ENCODE measurements at places on chromosomes 3 and 15.

GRCh38 chr3:172189987-172190603 is 150.7 kb downstream of the FNDC3B start:
- no peak for DNase-seq

DNA sequence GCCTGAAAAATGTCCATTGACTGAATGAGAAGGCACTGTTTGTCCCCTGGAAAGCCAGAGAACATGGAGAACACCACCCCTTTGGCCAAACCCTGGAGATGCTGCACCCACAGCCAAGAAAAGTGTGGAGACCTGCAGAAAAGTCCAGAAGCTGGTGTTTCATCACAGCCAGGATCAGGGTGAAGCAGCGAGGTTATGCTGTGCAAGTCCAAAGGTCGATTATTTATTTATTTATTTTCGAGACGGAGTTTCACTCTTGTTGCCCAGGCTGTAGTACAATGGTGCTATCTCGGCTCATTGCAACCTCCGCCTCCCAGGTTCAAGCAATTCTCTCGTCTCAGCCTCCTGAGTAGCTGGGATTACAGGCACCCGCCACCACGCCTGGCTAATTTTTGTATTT is 5.5 kb upstream of the CTSH start:
- no peak for DNase-seq

DNA sequence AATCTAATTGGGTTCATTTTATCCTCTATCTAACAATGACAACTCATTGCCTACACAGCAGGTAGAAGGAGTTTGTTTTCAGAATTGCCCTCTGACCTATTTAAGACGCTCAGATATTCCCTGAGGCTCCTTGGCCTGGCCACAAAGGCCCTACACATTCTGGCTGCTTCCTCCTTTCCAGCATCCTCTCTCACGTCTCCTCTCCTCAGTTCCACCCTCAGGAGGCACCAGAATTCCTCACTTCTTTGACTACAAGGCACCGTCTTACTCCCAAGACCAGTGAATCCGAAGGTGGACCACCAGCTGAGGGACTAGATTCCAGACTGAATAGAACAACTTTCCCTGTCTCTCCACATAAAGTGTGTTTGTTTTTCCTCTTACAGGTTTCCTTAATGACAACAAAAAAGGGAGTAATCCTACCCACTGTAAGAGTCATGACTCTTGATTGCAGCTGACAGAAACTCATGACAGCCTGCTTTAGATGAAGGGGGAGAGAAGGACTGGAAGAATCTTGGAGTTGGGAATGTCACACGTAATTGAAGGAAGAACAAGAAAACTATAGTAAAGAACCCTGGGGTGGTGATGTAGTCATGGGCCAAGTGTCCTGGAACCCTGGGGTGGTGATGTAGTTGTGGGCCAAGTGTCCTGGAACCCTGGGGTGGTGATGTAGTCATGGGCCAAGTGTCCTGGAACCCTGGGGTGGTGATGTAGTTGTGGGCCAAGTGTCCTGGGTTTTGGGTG is 22.0 kb upstream of the MUC20 start:
- DNase-seq, result peak; percentile 89

- DNase-seq, result no peak
These were observed 3.0 kb downstream of the CCR9 start for GRCh38 chr3:45889337-45889736.

GRCh38 chr3:107942244-107942643 is 148.6 kb downstream of the CD47 start:
- no peak for DNase-seq

- DNase-seq, result no peak
These were observed 351.5 kb upstream of the TPM1 start for GRCh38 chr15:62691008-62691407.

- no peak for DNase-seq
These were observed 49.5 kb downstream of the CMC1 start for GRCh38 chr3:28290863-28291300.

- DNase-seq, result peak; percentile 67
These were observed at the start of gene SEMA3F for GRCh38 chr3:50154840-50155490. Gene SEMA3F (plus strand): TSS chr3:50155324. CDS start chr3:50159623, 4,299 bp downstream.

DNA sequence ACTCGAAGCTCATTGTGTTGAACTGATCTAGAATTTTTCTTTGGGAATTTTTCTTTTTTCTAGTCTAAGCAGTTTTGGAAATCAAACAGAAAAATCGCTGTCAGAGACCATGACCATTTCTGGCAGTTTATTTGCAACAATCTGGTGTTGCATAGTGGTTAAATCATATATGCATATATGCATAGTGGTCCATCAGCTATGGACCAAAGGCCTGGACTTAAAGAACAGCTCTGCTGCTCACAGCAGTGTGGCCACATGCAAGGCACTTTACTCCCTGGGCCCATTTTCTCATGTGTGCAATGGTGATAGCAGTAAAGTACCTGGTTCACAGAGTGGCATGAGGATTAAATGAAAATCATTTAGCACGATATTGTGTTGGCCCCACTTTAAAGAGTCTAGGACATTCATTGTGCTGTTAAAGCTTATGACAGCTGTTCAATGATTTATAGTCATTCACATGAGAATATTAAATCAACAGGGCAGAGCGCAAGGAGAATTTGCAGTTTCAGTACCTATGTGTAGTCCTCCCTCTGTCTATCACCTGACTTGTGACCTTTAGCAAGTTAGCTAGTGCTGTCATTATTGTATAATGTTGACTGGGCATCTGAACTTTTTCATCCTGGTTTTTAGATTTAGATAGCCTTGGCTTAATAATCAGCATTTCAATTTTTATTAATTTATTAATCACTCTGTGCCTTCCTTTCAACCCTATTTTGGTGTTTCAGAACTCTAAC is 46.4 kb downstream of the BLM start:
- no peak for DNase-seq

DNA sequence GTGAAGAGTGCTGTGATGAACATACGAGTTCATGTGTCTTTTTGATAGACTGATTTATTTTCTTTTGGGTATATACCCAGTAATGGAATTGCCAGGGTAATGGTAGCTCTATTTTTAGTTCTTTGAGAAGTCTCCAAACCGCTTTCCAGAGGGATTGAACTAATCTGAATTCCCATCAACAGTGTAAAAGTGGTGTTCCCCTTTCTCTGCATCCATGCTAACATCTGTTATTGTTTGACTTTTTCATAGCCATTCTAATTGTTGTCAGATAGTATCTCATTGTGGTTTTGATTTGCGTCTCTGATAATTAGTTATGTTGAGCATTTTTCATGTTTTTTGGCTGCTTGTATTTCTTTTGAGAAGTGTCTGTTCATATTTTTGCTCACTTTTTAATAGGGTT is 54.8 kb upstream of the UTS2B start:
- no peak for DNase-seq

GRCh38 chr3:105853801-105854432 is 14.9 kb downstream of the CBLB start:
- no peak for DNase-seq

DNA sequence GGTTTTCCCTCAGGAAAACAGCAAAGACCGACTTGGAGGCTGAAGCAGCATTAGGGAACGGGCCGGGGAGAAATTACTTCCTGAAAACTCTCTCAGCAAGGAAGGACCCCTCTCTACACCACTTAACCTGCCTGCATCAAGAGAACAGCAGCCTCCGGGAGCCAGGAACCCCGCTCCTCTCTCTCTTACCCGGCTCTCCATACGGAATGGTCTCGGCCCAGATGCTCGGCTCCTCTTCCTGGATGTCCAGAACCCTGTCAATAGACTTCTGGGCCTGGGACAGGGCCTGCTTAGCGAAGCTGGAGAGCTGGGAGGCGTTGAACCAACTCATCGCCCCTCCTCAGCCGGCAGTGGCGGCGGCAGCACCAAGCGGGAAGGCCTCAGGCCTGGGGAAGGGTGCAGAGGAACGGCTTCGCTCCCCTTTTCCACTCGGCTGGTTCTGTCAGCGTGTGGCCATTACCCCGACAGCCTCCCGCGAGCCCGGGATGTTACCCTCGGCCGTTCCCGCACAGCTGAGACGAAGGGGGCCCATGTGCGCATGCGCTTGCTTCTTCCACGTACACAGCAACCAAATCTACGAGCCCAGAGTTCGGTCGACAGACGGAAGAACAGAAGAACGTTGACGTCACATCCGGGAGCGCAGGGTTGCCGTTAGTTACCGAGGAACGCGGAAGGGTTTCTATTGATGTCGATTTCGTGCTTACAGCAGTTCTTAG is at the start of gene TMF1:
TSS of gene TMF1 (minus strand) at position 578 of the 716 bp plus-strand sequence. CDS start at position 331, 247 bp downstream.
- DNase-seq, result peak; percentile 98

- DNase-seq, result no peak
These were observed 46.7 kb downstream of the IGF2BP2 start for GRCh38 chr3:185778094-185778493.

DNA sequence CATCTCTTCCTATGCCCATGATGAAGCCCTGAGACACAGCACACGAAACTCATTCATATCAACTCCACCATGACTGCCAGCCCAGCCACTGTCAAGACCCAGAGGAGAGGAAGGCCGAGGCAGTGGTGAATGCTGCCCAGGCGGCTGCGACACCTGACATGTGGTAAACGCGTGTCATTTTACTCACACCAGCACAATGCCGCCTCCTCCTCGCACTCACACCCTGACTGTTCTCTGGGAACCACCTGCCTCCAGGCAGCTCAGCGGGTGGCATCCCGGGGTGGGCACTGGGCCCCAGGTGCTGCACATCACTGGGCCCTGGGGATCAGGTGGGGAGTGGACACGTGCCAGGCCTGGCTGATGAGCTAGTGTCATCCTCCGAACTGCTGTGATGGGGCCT is 21.5 kb downstream of the KLHL25 start:
- DNase-seq, result no peak

DNA sequence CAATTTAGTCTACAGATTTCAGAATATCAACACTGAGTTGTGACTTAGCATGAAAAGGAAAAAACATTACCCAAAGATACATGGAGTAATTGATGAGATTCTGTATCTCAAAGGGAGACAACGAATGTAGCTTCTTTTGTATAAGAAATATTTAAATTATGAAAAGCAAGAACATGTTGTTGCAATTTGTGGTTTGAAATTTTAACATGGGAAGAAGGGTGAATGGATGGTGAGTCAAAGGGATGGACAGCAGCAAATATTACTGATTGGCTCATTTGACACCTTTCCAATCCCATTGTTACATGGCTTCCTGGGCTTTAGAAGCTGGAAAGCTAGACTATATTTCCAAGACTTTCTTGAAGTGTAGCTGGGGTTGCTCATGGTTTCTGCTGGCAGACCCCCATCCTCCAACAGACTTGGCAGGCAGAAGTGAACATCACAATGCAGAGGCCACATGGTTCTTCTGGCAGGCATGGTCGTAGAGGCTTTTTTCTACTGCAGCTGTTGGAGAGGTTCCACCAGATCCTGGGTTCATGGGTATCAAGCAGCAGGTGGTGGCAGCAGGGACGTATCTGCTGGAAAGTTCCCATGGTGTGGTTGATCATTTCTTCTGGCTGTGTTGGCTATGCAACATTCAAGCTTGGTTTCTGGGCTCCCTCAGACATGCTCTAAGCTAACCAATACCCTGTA is 47.2 kb upstream of the KPNA4 start:
- no peak for DNase-seq

GRCh38 chr3:134602440-134602814 is 48.4 kb downstream of the KY start:
- DNase-seq, result no peak

GRCh38 chr15:92092289-92093105 is 239.0 kb downstream of the SLCO3A1 start:
- no peak for DNase-seq

DNA sequence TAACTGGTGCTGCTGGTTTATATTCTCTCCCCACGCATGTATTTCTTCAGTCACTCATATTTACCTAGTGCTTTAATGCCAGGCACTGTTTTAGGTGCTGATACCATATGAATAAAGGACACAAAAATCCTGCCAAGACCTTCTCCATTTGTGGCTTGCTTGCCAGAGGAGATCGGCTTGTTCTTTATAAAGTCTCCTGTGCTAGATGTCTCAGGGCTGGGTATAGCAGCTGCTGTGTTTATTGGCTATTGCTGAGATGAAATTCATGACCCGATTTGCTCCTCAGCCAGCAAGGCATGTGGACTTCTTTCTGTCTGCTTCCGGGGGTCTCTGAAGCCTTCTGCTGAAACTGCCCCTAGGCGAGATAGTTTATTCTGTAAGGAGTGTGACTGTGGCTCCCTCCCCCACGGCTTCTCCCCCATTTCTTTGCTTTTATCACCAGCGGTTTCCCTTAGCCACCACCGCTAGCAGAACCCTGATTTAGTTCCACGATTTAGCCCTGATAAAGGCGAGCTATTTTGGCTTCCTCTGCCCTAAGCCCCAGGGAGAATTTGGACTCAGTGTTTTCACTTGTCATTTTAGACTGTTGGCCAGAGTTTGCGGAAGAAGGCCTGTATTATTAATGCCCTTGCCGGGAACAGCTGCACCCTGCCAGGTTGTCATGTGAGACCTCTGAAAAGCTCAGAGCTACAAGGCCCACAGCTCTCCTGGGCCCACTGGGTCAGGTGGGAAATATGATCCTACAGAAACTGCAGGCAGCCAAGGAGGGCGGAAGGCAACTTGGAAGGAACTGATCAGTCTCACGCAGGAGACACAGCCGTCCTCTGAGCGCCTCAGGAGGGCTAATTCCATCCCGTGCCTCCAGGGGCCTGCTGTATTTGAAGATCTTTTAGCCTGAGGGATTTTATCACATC is 46.8 kb downstream of the ST6GAL1 start:
- peak; percentile 65 for DNase-seq

DNA sequence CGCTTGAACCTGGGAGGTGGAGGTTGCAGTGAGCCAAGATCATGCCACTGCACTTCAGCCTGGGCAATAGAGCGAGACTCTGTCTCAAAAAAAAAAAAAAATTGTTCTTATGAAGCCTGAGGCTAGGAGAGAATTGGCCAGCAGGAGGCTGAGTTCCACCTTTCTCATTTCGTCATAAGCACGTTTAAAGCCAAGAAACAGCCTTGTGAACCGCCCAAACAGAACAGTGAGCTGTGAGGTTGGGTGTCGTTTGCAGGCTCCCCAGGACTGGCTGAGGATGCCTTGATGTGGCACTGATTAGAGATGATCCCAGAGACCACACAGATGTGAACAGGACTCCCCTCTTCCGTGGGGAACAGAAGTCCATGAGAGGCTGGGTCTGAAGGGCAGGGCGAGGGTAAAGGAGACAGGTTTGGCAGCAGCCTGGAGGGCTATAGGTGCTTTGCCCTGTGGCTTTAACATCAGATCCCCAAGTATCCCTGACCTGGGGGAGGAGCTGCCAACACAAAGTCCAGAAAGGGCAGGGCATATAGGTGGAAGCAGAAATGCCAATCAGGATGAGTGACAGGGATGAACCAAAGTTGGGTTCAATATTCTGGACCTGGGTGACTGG is 52.9 kb downstream of the CLEC3B start:
- no peak for DNase-seq

DNA sequence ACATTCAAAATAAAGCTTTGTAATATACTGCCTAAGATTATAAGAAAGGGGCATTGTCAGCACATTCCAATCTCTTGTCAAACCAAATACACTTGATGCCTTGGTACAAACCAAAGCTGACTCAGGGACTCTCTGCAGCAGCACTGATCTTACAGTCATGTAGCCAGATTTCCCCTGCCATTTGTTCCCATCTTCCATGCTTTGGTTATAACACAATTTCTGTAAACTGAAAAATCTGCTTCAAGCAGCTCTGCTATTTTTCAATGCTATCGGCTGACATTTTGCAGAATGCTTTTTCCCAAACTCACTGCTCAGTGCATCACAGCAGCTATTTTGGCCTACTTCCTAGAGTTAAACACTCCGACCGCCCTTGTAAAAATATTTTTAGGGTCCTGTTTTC is 18.2 kb downstream of the PLOD2 start:
- DNase-seq, result no peak

GRCh38 chr3:113212844-113213375 is 1.6 kb downstream of the BOC start:
- DNase-seq, result no peak

- no peak for DNase-seq
These were observed 13.2 kb downstream of the TNIK start for GRCh38 chr3:171446801-171447578.

GRCh38 chr3:128404276-128405068 is 62.2 kb downstream of the DNAJB8 start:
- no peak for DNase-seq

Data from ELF-1 (cell line).